Immature natural killer cell (primary cell): ENCODE measurements at places on chromosomes 16 and 17.

- peak; percentile 47 for DNase-seq
Measured at GRCh38 chr17:55513885-55514590, 2.8 kb upstream of the SMIM36 start.

DNA sequence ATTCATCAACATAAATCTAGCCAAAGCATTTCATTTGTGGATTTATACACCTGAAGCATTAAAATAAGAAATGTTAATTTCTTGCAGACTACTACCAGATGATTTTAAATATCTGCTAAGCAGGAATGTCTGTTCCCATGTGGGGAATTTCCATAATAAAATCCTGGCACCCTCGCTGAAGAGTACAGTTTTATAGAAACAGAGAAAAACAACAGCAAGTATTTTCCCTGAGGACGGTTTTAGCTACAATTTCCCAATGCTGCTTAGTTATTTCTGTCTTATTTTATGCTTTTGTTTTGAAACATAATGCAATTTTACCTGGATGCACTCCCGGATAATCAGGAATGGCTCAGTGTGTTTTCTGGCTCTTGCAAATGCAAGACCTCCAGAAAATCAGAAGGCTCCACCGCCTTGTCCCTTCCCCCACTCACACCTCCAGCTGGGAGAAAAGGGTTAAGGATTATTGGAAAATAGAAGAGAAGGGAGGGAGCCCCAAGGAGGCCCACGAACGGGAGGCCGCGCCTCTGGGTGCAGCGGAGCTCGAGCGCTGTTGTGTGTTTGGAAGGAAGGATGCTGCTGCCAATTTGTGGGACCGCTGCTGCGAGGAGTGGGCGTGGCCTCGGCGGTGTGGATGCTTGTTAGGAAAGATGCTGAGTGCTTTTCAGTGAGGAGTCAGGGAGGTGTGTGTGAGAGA, at the start of gene CNTNAP4:
CNTNAP4 (plus strand) TSS at position 657 of the 694 bp plus-strand sequence. CDS start 262 bp downstream, outside the sequence.
- no peak for DNase-seq

DNA sequence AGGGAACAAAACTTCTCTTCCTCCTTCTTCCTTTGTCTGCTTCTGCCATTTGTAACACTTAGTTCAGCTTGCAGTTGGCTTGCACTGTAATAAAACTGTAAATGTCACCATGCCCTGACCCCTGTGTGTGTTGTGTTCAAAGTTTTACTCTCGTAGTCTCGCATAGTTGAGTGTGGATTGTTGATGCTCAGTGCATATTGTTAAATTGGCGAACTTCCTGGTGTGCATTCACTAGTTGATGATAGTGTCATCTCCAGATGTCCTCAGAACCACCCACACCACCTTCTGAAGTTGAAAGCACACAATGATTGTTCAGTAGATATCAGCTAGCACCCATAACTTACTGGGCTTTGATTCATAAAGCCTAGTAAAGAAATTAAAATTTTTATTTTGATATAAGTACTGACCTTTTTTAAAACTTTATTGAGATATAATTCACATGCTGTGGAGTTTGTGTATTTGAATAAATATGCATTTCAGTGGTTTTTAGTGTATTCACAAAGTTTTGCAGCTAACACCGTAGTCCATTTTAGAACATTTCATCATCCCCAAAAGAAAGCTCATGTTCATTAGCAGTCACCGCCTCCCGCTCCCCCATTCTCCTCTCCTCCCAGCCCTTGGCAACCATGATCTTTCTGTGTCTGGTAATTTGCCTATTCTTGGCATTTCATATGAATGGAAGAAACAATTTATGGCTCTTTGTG, 25.0 kb downstream of the USP10 start:
- DNase-seq: no peak

DNA sequence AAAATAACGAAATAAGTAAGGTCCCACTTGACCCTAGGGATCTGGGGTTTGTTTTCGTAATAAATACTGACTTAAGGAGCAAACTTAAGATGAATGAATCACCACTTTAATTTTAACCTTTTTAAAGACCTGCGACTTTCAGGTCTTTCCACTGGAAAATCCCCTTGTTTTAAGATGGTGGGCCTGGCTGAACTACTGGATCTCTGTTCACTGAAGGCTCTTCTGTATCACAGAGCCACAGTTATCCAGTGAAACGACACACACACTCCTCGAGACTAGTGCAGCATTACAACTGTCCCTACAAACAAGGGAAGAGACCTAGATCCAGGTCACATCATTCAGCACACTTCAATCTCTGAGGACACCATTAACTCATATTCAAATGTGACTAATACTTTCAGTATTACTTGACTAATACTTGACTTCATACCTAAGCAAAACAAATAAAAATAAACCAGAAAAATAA, 299.0 kb downstream of the CEP112 start:
- DNase-seq: no peak

GRCh38 chr16:54542805-54543505, 256.4 kb upstream of the IRX3 start:
- no peak for DNase-seq

- DNase-seq: no peak
Measured at GRCh38 chr17:6487251-6488007, 43.2 kb downstream of the PIMREG start.

- DNase-seq: no peak
Measured at GRCh38 chr16:4384509-4384942, 12.9 kb downstream of the VASN start.

DNA sequence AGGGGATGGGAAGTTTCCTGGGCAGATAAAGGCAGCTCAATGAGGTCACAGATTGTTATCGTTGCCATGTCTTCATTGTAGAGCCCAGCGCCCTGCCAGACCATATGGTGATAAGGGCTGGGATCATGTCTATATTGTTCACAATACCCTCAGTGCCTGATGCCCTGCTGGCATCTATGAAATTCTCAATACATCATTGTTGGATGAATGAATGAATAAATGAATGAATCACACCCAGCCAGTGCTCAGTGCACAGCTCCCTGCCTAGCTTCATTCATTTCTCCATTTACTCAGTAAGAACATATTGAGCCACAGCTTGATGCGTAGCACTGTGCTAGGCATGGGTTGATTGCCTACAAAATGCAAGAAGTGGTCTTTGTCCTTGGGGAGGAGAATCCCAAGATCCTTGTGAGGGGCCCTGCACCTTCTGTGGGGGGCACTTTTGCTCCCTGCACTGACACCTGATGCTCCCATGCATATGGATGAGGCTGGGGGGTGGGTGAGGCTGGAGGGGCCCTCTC, 29.7 kb downstream of the MRC2 start:
- DNase-seq: no peak

DNA sequence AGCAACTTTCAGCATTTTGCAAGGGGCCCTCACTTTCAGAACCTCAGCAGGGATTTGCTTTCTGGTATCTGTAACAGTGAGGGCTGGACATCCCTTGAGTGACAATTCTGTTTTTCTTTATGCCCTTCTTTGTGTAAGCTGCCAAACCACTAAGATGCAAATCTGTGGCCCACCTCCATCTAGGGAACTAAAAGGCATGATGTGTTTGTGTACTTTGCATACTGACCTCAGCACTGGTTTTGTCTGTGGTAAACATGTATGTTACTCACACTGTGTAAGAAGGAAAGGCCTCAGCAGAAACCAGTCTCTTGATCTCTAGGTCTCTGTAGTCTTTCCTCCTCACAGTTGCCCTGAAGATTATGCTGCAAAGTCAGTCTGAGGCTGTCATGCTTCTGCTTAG, 396.6 kb upstream of the DYNLRB2 start:
- no peak for DNase-seq

- peak; percentile 28 for DNase-seq
Measured at GRCh38 chr16:4315186-4316107, at the start of gene GLIS2. Gene GLIS2, plus strand, starts transcription at chr16:4316067. Its CDS starts 16,214 bp downstream, at chr16:4332281.

DNA sequence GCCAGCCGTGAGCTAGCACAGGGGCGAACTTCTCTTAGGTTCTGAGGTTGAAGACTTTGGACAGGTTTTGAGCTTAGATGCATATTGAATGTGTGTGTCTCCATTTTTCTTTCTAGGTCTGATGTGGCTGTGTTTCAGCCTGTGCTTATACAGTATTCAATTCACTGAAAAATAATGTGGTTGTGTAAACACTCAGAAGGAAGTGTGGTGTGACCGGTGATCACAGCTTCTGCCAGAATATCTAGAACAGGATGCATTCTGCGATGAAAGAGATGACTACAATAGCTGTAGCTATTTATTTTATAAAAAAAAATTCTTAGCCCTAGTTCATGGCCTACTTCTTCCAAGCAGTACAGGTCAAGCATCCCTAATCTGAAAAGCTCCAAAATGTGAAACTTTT, 64.4 kb downstream of the MAP2K6 start:
- DNase-seq: no peak

DNA sequence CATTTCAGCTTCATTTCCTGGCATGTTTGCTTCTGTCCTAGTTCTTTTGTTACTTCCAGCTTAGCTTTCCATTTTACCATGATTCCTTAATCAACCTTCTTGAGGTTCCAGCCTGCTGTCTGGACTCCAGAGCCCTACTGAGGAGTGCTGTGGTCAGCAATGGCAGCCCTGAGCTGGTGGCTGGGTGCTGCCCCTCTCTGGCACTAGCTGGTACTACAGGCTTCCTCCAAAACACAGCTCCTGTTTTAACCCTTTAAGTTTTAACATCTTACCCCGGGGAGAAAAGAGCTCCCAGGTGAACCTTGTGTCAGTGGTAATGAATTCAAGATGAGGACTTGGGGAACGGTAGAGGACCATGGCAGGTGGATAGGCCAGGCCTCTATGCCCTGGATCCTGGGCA, 395.5 kb downstream of the TMEM114 start:
- DNase-seq: no peak

GRCh38 chr16:24753437-24753836, 24.0 kb downstream of the TNRC6A start:
- no peak for DNase-seq

DNA sequence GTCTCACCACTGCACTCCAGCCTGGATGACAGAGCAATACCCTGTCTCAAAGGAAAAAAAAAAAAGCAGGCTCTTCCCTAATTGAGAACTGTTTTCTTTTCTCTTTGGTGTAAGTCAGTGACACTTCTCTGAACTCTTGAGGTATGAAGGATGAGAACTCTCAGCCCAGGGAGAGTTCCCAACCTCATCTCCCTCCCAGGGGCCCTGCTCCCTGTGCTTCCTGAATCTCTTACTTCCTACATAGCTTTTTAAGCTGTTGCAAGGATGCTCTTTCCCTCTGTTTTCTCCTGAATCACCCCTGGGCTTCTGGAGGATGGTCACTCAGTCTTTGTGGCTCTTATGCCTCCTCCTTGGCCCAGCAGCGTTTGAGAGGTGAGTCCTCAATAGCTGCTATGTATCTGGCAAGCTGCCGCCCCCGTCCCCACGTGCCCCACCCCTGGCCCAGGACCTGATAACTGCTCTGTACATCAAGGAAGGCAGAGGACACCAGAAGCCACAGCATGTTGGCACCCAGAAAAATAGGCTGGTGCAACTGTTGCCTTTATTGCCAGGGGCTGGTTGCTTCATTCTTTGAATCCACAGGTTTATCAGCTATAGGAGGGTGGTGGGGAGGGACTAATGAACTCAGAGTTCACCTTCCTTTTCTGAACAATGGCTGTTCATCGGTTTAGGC, 24.0 kb downstream of the IGF2BP1 start:
- DNase-seq: no peak

DNA sequence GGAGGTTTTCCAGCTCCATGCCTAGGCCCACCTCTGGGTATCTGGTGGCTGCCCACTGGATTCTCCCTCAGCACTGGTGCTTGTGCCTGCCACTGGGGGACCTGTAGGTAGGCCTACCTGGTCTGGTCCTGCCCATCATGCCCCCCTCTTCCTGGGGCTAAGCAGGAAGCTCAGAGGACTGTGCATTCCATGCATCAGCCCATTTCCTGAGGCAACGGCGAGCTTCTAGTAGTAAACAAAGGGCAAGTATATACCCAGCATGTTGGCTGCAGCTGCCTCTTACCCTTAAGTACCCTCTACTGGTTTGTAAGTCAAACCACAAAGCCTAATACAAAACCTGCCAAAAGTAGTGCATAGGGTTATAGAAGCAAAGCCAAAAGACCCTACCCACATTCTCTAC, 37.5 kb downstream of the SDR42E1 start:
- no peak for DNase-seq

- DNase-seq: no peak
Measured at GRCh38 chr17:11082559-11082958, 158.5 kb upstream of the SHISA6 start.

GRCh38 chr17:54153423-54153822, 330.7 kb downstream of the KIF2B start:
- DNase-seq: no peak

DNA sequence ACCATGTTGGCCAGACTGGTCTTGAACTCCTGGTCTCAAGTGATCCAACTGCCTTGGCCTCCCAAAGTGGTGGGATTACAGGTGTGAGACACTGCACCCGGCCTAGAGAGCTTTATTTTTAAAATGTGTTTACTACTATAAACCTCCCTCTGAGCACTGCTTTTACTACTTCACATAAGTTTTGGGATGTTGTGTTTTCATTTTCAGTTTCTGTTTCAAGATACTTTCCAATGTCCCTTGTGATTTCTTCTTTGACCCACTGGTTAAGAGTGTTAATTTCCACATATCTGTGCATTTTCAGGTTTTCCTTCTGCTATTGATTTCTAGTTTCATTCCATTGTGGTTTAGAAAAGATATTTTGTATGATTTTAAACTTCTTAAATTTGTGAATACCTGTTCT, 74.4 kb downstream of the NETO2 start:
- no peak for DNase-seq

DNA sequence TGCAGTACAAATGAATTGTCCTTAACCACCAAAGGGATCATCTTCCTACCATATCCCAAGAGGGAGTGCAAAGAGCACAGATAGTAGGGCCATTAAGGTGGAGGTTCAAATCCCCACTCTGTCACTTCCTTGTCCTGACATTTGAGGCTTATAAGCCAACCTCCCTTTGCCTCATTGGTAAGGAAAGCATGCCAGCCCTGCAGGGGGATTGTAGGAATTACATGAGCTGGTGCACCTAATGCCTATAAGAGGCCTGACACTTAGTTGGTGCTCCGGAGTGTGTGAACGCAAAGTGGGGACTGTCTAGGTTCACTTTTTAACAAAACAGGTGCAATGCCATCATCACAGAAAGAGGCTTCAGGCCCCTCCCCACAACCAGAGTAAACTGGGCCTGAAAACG, 374.4 kb downstream of the SNX29 start:
- DNase-seq: no peak

DNA sequence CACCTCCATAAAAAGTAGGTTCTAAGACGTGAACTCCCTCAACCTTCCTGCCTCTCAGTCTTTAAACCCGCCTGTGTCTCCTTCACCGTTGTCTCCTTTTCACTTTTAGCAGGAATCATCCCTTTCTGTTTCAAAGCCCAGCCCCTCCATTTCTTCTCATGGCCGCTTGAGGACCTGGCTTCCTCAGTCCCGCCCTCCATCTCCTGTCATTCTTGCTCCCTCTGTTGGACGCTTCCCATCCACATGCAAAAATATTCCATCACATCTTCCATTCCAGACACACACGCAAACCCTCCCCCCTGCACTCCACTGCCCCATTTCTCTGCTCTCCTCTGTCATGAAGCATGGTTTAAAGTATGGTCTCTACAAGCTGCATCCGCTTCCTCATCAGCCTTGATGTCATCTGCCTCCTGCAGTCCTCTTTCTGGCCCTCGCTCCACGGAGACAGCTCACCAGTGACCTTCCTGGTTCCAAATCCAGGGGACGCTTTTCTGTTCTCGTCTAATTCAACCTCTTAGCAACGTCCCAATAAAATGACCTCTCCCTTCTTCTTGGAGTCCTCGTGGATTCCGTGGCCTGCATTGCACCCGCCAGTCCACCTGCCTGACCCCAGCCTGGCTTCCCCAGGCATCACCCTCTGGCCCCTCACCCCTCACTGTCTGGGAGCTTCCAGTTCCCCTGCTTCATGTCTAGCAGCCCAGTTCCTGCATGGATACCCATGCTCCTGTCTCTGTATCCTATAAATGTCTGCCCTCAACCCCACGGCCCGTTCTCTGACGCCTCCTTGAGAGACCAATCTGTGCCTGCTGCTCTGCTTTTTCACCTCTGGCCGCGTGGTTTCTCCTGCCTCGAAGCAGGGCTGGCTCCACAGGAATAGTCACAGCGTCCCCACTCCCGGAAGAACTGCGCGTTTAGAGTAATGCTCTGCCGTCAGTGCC, 26.2 kb downstream of the ANKRD40 start:
- no peak for DNase-seq
